ENCODE measurements at places on chromosomes 2 and 18.

DNA sequence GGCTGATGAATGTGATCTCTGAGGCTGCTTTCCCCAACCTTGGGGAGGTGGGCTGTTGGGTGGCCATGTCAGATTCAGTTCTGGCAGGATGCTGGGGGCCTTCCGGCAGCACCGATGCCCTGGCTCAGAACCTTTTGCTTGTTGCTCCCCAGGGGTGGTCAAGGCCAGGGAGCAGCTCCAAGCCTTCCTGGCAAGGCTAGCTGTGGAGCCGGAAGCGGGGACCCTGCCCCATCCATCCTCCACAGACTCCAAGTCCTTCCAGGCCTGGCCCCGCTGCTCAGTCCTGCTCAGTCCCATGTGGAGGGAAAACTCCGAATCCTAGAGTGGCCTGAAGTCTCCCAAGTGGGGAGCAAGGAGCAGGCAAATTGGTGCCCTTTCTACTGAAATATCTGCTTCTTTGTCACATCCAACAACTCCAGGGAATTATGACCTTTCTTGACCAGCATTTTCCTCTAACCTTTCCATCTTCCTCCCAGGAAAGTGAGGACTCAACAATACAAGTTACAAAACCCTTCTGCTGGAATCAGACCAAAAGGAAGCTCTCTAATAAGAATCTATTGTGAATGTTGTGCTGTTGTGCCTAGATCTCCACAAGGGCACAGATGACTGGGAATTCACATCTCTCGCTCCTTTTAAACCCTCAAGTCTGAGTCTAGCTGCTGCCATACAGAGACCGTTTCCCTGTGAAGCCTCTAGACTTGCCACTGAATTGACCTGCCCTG, 134.0 kb downstream of the MCFD2 start:
- DNase-seq, result no peak

GRCh38 chr2:52877703-52878102, 889.9 kb upstream of the CHAC2 start:
- DNase-seq, result peak; percentile 46

DNA sequence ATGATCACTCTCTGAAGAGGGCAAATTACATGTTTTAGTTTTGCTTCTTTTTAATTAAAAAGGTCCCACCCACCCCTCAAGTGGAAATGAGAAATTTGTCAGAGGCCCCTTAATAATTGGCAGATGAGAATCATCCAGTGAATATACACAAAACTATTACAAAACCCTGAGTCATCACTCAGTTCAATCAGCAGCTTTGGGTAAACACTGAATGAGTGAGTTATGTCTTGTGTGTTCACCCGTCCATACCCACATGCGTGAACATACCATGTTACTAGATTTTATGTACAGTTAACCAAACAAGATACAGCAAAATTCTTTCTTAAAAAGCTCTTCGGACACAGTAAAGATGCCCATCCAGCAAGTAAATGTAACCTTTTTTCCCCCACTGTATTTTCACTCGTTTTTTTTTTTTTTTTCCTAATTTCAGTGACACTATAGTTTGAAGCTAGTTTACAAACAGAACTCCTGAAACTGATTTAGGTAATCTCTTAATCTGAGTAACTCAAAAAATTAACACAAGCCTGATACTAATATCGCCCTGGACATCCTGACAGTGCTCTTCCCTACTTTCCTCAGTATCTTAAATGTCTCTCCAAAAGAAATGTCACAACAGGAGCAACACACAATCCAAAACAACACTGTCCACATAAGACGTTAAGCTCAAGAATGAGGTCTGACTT, 1.4 kb downstream of the PSME4 start:
- no peak for DNase-seq

GRCh38 chr2:188450732-188451483, 159.2 kb downstream of the GULP1 start:
- DNase-seq, result no peak

- no peak for DNase-seq
Measured at GRCh38 chr2:55355451-55355850, 64.2 kb downstream of the CCDC88A start.

DNA sequence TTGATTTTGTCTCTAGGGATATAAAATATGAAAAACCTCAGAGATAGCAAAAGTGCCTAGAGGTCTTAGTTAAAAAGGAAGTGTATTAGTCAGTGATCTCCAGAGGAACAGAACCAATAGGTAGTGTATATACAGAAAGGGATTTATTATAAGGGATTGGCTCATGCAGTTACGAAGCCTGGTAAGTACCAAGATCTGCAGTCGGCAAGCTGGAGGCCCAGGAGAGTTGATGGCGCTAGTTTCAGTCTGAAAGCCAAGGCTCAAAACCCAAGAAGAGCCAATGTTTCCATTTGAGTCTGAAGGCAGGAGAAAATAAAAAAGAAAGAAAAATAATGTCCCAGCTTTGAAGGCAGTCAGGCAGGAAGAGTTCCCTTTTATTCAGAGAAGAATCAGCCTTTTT, 93.3 kb downstream of the COLEC12 start:
- DNase-seq, result no peak

DNA sequence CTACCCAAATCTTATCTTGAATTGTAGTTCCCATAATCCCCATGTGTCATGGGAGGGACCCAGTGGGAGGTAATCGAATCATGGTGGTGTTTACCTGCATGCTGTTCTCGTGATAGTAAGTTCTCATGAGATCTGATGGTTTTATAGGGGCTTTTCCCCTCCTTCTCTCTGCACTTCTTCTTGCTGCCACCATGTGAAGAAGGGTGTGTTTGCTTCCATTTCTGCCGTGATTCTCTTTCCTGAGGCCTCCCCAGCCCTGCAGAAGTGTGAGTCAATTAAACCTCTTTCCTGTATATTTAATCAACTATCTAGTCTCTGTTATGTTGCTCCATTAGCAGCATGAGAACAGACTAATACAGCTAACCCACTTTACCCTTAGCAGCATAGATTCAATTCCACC, 37.6 kb downstream of the CDC42EP3 start:
- DNase-seq, result no peak

GRCh38 chr2:127857265-127857808, 618 bp downstream of the POLR2D start:
- no peak for DNase-seq

- no peak for DNase-seq
Measured at GRCh38 chr2:131094463-131095281, 1.4 kb upstream of the FAM168B start.

- no peak for DNase-seq
Measured at GRCh38 chr18:70422391-70422965, 133.6 kb downstream of the SOCS6 start.

DNA sequence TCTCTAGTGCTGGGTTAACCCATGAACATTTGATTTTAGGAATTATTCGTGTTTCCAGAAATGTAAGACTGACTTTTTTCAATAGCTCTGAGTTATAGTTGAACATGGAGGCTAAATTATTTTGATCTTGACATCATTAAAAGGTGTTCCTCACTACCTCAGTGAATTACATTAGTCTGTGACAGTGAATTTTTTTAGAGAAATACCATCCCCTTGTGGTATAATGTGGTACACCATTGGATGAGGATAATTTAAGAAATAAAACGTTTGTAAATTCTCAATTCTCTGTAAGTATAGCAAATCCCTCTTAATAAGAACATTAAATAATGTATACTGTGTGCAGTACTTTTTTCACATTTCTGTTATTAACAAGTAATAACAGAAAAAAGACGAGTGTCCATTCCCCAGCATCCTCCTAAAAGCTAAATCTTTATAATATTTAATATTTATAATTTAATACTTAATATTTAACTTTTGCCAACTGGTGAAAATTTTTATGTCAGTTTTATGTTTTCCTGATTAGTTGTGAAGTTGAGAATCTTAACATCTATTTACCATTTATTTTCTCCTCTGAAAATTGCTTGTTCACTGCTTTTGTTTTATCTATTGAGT, 70.3 kb upstream of the CWC22 start:
- peak; percentile 2 for DNase-seq

DNA sequence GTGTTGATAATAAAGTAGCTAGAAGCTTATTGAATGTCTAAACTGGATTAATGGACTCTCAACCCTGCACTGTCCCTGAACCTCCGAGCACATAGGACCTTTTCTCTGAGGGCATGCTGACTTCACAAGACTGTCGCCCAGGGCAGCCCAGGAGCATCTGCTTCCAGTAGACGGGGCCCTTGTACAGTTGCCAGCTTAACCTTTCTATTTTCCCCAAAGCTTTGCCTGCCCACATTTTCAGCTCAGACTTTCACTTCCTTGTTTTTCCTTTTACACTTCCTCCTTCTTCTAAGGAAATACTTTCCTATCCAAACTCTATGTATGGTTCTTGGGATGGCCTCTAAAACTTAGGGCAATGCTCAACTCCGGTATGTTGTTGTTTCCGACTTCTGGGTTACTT, 1.3 kb downstream of the VWA3B start:
- no peak for DNase-seq

Data from AG04450 (cell line).